ENCODE measurements at places on chromosomes 2 and 18.

DNA sequence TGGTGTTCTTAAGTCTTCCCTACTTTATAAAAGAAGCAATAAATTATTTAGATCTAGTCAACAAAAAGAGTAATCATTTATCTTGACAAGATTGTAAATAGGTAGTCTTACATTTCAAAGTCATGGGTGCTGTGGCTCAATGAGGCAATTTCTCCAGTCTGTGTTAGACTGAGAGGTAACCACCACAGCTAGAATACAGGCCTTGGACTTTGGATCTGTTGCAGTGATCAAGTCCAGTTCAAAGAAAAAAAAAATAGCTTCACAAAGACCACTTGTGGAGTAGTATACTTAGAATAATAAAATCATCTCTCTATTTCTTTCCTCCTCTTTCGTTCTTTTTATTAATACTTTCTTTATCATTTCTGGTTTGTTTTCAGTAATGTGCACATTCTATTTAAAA, 93.1 kb upstream of the FSIP2 start:
- no peak for DNase-seq

- DNase-seq, result no peak
Observed at GRCh38 chr2:239827523-239827890, 197.6 kb downstream of the NDUFA10 start.

DNA sequence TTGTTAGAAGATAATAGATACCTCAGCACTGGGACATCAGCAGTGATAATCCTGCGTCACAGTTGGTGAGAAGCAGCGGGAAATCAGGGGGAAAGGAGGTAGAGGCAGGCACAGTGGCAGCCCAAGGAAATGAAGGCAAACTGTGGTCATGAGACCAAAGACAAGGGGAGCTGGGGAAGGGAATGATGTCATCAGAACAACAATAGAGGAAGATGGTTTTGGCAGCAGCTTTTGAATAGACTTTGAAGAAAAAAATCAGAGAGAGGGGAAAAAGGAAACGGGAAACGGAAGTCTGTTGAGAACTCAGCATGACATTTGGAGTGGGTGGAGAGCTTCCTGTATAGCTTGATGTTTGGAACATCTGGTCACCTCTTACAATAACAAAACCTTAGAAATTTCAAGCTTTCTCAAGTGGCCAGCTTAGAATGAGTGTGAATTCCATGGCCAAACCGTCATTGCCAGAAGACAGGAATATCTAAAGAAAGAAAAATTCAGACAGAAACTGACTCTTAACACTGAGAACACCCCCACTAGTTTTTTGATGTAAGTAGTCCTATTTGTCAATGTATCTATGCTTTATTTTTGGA, 18.4 kb upstream of the YES1 start:
- peak; percentile 57 for DNase-seq

DNA sequence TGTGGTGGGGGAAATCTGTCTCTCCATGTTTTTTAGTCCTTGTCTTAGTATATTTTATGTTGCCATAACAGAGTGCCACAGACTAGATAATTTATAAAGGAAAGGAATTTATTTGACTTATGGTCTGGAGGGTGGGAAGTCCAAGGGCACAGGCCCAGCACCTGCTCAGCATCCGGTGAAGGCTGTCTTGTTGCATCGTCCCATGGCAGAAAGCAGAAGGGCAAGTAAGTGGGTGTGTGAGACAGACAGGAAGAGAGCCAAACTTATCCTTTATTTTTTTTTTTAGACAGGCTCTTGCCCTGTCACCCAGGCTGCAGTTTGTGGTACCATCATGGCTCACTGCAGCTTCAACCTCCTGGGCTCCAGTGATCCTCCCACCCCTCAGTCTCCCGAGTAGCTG, 98.1 kb downstream of the HS1BP3 start:
- no peak for DNase-seq

DNA sequence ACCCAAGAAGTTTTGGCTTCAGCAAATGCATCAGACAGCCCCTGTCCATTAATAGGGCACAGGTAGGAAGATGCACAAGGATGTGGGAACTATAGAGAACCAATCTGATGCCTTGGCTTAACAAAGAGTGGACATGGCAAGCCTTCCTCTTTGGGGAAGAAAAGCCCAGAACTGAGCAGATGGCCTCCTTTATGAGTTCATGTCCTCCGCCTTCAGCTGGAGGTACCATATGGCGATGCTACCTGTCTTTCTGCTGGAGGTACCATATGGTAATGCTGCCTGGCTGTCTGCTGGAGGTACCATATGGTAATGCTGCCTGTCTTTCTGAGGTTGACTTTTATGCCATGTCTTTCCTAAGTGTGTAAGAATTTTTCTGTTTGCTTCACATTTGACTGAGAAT, 6.0 kb downstream of the RETREG2 start:
- DNase-seq, result no peak

DNA sequence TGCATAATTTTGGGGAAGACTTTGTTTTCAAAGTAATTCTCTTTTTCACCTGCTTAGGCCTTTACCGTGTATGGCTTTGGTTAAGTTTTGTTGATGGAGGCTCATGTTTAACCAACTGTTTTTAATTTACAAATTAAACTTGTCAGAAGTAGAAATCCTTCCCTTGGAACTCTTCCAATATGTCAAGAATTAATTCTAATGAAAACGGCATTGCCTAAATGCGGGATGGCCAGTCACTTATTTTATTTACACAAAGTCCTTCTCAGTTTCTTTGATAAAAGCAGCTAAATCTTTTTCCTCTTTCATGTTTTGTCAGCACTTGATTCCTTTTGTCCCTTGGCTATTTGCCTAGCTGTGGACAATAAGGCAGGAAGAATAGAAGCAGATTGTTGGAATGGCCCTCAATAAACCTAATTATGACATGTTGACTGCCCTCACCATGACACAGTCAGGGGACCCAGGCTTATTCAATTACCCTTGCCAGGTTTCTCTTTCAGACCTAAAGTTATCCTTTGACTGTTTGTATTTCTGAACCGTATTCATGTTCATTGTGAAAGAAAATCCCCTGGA, 26.3 kb downstream of the PAX3 start:
- DNase-seq, result no peak

- DNase-seq, result peak; percentile 82
Observed at GRCh38 chr18:55998071-55998522, 410.1 kb upstream of the TCF4 start.

GRCh38 chr2:133848111-133848649, 279.9 kb upstream of the NCKAP5 start:
- DNase-seq, result no peak

DNA sequence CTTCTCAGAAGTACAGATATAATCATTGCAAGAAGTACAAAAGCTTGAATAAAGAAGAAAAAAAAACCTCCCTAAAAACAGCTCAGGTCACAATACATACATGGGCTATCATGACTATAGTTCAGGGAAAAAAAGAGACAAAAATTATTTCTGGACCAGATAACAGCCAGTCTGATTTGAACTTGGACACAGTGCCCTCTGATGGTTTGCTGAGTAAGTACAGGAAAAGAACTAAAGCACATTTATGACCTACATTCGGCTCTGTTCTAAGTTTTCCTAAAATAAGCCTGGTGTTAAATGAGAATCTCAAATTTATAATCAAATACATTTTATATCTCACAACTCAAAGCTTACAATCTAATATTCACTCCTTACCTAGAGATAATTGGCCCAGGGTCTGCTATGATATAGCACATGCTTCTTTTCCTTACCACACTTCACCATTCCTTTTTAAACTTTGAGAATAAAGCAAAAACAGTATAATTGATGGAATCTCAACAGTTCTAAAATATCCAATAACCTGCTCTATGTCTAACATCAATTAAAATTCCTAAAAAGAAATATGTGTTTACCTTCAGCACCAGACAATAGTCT, 81.1 kb downstream of the RAPH1 start:
- DNase-seq, result peak; percentile 65

GRCh38 chr2:236499691-236500578, 69.7 kb upstream of the ACKR3 start:
- peak; percentile 41 for DNase-seq

DNA sequence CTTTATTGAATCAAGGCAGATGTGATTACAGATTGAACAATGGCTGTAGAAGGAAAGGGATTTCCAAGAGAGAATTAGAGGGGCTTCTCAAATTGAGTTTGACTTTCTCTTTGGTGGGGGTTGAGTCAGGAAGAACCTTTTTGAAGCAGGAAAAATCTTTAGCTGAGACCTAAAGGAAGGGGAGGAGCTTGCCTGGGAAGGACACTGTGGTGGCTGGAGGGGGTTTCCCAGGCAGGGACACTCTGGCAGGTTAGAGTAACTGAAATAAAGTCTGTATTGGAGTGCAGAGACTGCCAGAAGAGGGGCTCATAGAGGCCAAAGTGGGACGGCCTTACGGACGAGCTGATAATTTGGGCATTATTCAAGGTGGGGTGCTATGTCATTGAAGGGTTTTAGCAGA, 69.3 kb downstream of the NEDD4L start:
- DNase-seq, result no peak

All from AG10803 (cell line).